H4 (cell line): ENCODE measurements at places on chromosomes 1 and 21. TPM values are rescaled to one million over a fixed set of nuclear protein-coding genes. Genes with fewer than 3 reads are reported as not detected.

DNA sequence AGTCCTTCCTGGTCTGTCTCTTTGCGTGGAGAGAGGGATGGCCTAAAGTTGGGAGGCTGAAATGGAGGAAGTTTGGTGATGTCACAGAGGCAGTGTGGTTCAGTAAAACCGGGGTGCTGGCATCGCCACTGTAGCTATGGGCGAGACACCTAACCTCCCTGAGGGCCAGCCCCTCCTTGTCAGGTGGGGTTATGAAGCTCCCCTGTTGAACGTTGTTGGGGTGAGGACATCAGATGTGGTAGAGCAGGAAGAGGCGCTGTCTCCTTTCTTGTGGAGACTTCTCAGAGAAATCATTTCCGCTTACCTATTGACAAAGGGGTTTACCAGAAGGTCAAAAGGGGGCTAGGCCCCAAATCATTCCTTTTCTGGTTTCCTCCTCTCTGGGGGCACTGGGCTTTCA is 294.7 kb downstream of the SIPA1L2 start:
- DNase-seq: no peak

DNA sequence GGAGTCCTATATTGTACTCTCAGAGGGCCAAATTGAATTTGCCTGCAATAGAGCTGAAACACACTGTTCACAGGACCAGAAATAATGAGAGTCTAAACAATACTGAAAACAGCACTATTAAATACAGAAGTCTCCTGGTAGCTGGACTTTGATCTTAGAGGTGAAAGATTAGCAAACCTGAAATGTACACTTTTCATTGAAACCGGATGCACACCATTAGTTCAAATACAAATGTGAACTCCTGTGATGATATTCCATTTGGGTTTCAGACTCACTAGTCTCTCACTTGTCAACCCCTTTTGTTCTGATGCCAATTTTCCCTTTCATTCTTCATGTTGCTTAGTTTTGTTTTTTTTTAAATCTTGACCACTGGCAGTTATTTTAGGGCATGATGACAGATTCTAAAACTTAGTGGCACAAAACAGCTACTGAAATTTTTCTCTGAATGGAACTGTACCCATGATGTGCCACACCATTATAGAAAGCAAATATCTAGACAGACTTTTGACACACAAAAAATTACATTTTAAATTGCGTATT is 5.9 kb upstream of the TNFSF4 start:
- no peak for DNase-seq

DNA sequence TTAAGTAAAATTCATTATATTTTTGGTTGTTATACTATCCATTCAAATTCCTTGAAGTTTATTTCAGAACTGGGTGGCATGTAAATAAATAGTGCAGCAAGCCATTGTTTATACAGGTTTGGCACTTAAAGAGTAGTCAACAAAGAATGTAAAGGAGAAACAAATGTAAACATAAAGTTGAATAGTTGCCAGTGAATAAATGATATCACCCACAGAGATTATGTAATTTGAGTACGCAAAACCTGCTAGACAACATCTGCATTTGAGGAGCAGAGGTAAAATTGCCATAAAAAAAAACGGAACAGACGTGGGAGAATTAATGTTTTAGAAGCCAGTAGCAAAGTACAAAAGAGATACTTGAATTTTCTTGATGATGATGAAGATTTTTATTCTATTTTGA is 111.6 kb downstream of the ADGRL2 start:
- no peak for DNase-seq

DNA sequence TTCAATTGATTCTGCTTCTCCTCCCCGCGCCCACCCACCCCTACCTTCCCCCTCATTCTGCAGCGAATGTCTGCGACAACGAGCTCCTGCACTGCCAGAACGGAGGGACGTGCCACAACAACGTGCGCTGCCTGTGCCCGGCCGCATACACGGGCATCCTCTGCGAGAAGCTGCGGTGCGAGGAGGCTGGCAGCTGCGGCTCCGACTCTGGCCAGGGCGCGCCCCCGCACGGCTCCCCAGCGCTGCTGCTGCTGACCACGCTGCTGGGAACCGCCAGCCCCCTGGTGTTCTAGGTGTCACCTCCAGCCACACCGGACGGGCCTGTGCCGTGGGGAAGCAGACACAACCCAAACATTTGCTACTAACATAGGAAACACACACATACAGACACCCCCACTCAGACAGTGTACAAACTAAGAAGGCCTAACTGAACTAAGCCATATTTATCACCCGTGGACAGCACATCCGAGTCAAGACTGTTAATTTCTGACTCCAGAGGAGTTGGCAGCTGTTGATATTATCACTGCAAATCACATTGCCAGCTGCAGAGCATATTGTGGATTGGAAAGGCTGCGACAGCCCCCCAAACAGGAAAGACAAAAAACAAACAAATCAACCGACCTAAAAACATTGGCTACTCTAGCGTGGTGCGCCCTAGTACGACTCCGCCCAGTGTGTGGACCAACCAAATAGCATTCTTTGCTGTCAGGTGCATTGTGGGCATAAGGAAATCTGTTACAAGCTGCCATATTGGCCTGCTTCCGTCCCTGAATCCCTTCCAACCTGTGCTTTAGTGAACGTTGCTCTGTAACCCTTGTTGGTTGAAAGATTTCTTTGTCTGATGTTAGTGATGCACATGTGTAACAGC is 339.9 kb downstream of the NTNG1 start:
- no peak for DNase-seq

GRCh38 chr1:237316352-237316751 is 274.4 kb downstream of the RYR2 start:
- no peak for DNase-seq

DNA sequence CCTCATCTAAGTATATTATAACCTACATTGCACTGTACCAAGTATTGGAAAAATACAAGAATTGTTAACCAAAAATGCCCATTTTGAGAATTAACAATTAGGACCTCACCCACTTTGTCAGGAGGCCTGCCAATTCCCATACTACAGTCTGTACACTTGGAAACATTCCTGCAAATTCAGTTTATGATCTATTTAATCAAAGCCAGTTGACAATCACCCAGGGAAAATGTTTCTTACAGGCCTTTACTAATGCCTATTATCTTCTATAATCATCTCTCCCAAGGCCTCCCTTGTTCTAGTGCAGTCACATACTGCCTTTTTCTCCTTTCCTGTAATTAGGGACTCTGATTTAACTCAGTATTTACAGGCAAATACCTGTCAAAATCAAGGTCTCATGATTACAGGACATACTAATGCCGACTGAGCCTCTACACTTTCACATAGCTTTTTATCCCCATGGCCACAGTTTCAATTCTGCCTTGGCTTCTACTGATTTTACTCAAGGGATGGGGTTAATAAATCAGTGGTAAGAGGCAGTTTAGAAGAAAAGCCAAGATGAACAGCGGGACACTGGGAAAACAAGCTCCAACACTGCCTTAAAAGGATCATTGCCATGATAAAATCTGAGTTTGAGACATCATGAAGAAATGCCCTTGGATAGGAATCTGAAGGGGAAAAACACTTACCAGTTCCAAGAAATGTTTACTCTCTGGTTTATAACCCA is 338.7 kb downstream of the VAV3 start:
- peak; percentile 22 for DNase-seq

KCNH1 gene
- 0.41 and 0.97 TPM in 2 replicates for total RNA-seq

CENPS gene
- total RNA-seq: 24.5 and 31.4 TPM in 2 replicates

AK5 gene
- 10.4 and 13.5 TPM in 2 replicates for total RNA-seq

- DNase-seq: no peak
Measured at GRCh38 chr1:228219962-228220780, 12.3 kb downstream of the OBSCN start.

DNA sequence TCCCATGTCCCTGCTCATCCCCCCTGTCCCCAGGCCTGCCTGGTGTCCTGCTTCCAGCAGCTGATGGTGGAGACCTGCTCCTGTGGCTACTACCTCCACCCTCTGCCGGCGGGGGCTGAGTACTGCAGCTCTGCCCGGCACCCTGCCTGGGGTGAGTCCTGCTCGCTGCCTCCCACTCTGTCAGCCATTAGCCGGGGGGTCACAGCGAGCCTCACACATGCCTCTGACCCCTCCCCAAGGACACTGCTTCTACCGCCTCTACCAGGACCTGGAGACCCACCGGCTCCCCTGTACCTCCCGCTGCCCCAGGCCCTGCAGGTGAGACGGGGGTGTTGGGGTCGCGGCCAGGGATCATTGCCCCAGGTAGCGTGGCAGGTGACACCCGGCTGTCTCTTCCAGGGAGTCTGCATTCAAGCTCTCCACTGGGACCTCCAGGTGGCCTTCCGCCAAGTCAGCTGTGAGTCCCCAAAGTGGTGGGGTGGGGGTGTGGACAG is 10.0 kb downstream of the SCNN1D start:
- DNase-seq: no peak

INAVA gene
- total RNA-seq: 0.55 and 1.1 TPM in 2 replicates

DNA sequence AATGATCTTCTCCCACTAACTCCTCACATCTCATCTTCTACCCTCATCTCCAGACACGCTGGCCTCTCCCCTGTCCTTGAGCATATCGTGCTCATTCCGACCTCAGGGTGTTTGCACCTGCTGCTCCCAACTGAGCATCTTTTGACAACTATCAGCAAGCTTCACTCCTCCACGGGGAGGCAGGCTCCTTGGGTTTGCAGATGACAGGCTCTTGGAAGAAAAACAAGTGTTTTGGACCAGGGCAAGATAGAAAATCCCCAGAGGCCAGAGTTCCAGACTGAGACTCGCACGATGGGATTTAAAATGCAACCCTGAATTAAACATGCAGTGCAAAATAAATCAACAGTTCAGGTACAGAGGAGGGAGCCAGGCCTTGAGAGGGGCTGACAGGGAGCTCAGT is 246.7 kb downstream of the PTPRU start:
- DNase-seq: no peak

DLGAP3 gene
- 0.04 TPM in 1 of 2 replicates, not detected in the other for total RNA-seq

- no peak for DNase-seq
Measured at GRCh38 chr21:21929789-21930188, 931.6 kb downstream of the NCAM2 start.

DNA sequence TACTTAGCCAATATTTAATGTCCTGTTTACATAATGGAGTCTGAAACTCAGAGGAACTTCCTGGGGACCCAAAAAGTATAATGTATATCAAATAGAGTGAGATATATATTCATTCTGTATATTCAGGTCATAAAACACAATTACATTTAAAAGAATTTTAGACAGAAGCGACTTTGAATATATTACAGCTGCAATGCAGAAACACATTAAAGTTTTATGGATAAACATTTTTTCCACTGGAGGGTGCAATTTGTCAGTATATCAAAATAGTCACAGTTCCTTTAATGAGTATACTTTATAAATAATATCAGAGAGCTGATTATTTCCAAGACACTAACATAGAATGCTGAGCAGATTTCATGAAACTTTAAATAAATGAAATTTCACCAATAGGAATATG is 43.9 kb upstream of the CRB1 start:
- no peak for DNase-seq

GRCh38 chr1:36384542-36385409 is 948 bp downstream of the STK40 start:
- no peak for DNase-seq

DNA sequence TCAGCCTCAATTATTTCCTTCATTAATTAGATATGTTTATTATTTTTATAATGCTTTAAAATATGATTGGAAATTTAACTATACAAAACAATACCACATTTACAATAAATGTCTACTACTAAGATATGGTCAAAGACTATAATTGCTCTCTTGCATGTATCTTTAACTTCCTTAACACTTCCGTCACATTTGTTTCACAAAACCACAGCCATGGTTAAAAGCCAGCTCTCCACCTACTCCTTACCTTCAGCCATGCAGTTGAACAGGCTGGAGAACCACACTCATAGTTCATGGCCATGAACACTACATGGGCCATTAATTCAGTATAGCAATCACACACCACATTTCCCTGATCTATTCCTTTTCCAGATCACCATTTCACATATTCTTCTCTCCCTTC is 72.2 kb downstream of the NME7 start:
- no peak for DNase-seq

SPRR2F gene
- not detected in 2 replicates for total RNA-seq

SYCP1 gene
- total RNA-seq: not detected in 2 replicates

TPR gene
- 16.2 and 30.3 TPM in 2 replicates for total RNA-seq
